ENCODE measurements at places on chromosomes 1 and 21.

GRCh38 chr21:43467785-43468184 lies 40.9 kb upstream of the SIK1 start:
- DNase-seq = no peak

DNA sequence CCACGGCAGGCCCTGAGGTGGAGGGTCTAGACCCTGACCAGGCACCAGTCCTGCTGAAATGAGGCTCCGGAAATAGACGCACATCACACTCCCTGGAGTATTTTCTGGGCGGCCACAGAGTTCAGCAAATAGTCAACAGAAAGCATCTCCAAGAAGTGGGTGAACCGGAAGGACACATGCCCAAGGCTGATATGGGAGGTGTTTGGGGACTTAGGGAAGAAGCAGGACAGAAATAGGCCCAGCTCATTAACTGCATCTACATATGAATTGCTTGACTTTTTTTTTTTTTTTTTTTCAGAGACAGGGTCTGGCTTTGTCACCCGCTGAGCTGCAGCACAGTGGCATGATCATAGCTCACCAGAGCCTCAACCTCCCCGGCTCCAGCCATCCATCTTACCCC lies 36.5 kb upstream of the GPR157 start:
- DNase-seq = no peak

DNA sequence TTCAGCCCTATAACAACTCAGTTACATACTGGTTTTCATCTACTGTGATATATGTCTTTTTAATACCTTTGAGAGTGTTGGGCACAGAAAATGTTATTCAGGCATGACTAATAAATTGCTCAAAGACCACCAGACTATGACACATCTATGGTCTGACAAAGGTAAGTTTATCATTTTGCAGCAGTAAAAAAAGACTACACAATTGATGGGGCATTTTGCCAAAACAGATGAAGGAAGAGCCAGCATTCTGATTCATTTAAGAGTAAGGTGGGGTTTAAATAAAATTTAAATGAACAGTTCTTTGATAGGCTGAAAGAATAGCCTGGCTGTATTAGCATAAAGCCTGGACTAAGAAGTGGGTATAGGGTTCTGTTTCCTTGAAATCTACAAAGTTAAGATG lies 8.8 kb upstream of the RNPC3 start:
- DNase-seq = no peak

GRCh38 chr1:176949033-176949662 lies 215.4 kb downstream of the ASTN1 start:
- DNase-seq = no peak

GRCh38 chr1:228308085-228308601 lies 98.5 kb downstream of the TRIM11 start:
- no peak for DNase-seq

DNA sequence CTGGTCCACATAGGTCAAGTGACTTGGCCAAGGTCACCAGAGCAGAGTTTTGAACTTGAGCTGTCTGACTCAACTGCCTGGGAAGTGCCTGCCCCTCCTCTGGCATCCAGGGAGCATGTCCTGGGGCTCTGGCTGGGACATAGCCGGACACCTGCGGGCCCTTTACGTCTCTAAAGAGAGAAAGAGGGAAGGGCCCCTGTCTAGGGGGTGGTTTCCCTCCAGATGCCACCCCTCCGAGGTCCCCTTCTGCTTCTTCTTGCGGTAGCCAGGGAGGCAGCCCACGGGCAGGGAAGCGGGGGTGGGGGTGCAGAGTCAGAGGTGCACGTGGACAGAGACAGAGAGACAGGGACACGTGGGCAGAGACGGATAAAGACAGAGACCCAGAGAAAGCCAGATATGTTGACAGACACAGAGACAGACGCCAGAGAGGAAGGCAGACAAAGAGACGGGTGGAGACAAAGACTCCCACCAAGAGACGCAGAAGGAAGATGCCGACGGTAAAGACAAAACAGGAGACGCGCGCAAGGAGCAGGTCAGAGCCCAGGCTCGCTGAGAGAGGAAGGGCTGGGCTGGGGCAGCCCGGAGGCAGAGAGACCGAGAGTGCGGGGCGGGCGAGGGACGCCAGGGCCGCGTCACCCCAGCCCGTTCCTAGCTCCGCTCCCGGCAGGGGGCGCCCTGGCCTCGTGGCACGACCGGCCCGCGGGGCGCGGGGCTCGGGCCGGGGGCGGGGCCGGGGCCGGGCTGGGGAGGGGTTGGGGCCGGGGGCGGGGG lies 458 bp upstream of the ALPL start:
- peak; percentile 61 for DNase-seq

- no peak for DNase-seq
Measured at GRCh38 chr1:80278936-80279335, 1272.4 kb upstream of the ADGRL4 start.

DNA sequence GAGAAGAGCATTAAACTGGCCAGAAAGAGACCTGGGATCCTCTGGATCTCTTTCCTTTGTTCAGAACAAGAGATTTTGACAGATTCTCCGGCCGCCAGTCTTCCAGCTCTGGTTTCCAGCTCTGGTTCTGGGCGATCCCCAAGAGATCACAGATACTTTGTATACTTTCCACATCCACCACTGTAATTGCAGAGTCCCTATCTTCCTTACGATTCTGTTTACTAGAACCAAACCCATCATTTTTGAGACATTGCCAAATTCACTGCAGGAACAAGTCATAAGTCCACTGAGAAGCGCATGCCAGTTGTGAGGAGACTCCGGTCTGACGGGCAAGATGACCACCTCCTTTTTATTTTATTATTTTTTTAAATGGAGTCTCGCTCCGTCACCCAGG lies 505.2 kb downstream of the SMYD3 start:
- DNase-seq = no peak

GRCh38 chr1:193181985-193182384 lies 4.4 kb downstream of the B3GALT2 start:
- DNase-seq = no peak

GRCh38 chr1:219875860-219876259 lies 52.5 kb downstream of the SLC30A10 start:
- DNase-seq = no peak

DNA sequence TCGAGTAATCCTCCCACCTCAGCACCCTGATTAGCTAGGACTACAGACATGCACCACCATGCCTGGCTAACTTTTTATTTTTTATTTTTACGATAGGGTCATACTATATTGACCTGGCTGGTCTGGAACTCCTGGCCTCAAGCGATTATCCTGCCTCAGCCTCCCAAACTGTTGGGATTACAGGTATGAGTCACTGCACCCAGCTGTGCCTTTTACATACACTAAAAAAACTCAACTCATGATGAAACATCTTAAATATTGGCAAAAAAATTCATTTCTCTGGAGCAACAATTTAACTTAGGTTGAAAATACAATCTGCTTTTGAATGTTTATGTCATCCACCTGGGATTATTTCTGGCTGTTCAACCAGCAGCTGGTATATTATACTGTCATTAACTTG lies 598.3 kb upstream of the ZP4 start:
- no peak for DNase-seq

DNA sequence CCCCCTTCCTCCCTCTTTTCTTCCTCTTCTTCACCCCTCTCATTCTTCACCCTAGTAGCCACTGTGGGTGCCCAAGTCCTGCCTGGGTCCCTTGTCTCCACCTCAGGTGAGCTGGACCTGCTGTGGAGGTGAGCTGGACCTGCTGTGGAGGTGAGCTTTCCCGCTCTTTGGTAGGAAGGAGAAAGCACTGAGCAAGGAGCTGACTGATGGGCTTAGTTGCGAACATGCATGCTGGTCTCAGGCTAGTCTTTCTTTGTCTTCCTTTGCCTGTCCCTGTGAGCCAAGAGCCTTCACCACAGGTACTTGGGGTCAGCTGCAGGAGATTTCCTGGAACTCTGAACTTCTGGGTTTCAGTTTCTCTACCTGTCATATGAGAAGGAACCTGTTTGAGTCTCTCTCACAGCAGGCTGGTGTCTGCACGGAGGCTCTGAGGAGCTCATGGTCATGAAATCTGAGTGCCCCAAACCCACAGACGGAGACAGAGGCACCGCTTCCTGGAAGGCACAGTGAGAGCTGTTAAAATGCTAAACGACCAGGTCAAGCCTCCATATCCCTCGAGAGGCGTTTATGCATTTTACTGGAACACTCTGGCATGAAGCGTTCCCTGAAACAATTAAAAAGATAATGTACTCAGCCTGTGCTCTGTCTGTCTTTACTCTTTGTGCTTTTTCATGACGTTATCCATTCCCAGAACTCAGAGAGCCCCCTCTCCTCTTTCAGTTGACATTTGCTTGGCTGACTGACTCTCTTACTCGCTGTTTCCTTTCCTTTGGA lies 69.5 kb downstream of the RHOU start:
- DNase-seq = no peak

- no peak for DNase-seq
Measured at GRCh38 chr1:31976401-31976800, 37.3 kb upstream of the KHDRBS1 start.

- no peak for DNase-seq
Measured at GRCh38 chr21:40641042-40641441, 205.9 kb downstream of the DSCAM start.

GRCh38 chr1:53402891-53403655 lies 56.1 kb upstream of the DMRTB1 start:
- no peak for DNase-seq

GRCh38 chr1:51247499-51247898 lies 11.4 kb downstream of the RNF11 start:
- no peak for DNase-seq

- no peak for DNase-seq
Measured at GRCh38 chr1:215923129-215923824, 356.2 kb downstream of the KCTD3 start.

- peak; percentile 12 for DNase-seq
Measured at GRCh38 chr1:181104790-181105133, 16.3 kb downstream of the IER5 start.

- no peak for DNase-seq
Measured at GRCh38 chr1:167554028-167554779, 642 bp upstream of the CREG1 start.

DNA sequence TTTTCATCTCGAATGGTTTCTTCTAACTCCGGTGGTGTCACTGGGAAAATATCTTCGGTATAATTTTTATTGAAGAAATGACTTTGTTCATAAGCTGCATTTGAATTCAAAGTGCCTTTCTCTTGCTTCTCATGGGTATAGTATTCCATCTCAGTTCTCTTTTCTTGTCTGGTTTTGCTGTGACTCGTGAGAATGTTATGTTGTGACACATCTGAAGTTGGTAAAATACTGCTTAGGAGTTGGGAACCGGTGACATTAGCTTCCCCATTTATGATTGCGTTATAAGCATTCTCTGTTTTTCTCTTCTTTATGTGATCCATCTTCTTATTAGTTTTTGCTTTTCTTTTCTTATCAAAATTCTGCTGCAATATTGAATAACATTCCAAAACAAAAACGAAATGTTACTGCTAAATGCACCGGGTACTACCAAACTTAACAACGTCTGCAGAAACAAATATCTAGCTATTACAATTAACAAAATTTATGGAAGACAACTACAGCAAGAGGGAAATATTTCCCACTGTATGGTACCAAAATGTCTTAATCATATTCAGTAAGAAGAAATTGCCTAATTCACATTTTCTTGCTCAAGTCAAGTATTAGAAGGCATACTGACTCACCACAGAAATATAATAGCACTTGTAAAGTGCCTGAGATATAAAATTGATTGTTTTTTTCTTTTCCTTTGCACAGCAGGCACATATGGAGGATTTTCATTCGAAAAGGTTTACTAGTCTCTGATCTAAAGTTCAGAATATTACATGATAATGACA lies 15.5 kb downstream of the LRIF1 start:
- DNase-seq = no peak

GRCh38 chr21:44582055-44582454 lies 1.7 kb upstream of the KRTAP10-5 start:
- no peak for DNase-seq

- DNase-seq = no peak
Measured at GRCh38 chr1:78040484-78041089, 5.2 kb upstream of the GIPC2 start.

DNA sequence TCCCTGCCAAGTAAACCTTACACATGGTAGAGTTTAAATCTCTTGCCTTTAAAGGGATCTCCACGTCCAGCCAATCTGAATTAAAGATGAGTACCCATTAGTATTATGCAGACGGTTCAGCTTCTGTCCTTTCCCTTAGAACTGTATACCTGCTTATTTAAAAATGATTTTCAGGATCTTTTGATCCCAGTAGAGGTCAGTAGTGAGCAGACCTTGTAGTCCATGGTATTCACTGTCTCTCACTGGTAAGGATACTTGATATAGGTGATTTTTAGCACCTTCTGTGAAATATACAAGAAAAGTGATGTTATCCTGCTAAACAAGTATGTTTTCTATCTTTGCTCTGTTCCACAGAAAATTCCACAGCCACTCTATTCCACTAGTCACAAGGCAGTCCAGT lies 1211.6 kb upstream of the ADGRL4 start:
- DNase-seq = no peak

GRCh38 chr1:8374812-8375211 lies 56.9 kb downstream of the SLC45A1 start:
- DNase-seq = no peak

DNA sequence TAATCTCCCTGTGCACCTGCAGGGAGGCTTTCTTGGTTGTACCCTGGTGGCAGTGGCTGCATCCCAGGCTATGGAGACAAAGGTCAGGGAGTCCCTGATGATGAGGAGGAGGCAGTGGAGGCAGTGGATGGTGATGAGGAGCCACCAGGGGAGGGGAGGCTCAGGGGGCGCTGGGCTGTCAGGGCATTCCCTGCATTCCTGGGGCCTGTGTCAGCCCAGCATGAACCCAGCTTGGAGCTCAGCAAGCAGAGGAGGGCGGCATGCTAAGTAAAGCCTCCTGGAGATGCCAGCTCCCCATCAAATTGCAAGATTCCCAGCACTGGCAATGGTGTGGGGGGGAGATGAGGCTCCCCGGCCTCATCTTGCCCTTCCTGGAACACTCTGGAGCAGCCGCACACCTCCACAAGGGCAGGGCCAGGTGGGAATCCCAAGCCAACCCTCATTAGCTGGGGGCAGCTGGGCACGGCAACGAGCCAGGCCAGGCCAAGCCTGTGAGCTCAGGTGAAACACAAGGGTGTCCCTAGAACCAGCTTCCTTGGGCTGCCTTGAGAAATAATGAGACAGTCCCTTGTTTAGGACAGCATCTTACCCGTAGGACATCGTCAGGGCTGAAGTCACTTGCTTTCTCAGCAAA lies 469.5 kb downstream of the MATN1 start:
- no peak for DNase-seq

- no peak for DNase-seq
Measured at GRCh38 chr21:42444745-42445059, 41.0 kb downstream of the UBASH3A start.

GRCh38 chr21:33801424-33802405 lies 113.9 kb downstream of the ATP5PO start:
- DNase-seq = no peak

- no peak for DNase-seq
Measured at GRCh38 chr1:117061986-117062415, 1.9 kb downstream of the TTF2 start.

DNA sequence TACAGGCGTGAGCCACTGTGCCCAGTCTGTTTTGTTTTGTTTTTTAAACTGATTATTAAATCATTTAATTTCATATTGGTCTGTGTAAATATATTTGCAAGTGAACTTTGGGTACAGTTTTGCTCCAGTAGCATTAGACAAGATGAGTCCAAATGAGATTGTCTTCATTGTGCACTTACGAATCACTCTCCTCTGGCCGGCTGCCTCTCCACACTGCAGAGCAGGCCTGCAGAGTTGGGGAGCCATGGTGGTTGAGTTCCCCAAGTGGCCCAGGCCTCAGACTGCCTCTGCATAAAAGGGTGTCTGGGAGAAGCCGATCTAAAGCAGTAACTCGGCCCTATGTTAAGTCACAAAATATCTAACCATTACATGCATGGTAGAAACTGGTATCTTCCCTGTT lies 74.8 kb downstream of the ATP5PO start:
- DNase-seq = no peak

- DNase-seq = no peak
Measured at GRCh38 chr1:211326528-211327345, at the start of gene TRAF5. Gene TRAF5 (plus strand): TSS chr1:211326833. CDS start chr1:211353240, 26,407 bp downstream.

Measured in stimulated activated CD4-positive, alpha-beta T cell treated with anti-CD3 and anti-CD28 coated beads, Interleukin-15, amount 100 ng/mL, for 1 hour (primary cell).